ENCODE measurements at places on chromosomes 3 and 15. TPM values are rescaled to one million over a fixed set of nuclear protein-coding genes. Genes with fewer than 3 reads are reported as not detected.

The LDHAL6B gene
- total RNA-seq, result not detected

The ITIH4 gene
- total RNA-seq, result 0.19 TPM

The SUCNR1 gene
- total RNA-seq, result not detected

The ISLR gene
- 0.17 TPM for total RNA-seq

The LAMB2 gene
- 1,289 TPM for total RNA-seq

The DOCK3 gene
- total RNA-seq, result under 0.01 TPM

DNA sequence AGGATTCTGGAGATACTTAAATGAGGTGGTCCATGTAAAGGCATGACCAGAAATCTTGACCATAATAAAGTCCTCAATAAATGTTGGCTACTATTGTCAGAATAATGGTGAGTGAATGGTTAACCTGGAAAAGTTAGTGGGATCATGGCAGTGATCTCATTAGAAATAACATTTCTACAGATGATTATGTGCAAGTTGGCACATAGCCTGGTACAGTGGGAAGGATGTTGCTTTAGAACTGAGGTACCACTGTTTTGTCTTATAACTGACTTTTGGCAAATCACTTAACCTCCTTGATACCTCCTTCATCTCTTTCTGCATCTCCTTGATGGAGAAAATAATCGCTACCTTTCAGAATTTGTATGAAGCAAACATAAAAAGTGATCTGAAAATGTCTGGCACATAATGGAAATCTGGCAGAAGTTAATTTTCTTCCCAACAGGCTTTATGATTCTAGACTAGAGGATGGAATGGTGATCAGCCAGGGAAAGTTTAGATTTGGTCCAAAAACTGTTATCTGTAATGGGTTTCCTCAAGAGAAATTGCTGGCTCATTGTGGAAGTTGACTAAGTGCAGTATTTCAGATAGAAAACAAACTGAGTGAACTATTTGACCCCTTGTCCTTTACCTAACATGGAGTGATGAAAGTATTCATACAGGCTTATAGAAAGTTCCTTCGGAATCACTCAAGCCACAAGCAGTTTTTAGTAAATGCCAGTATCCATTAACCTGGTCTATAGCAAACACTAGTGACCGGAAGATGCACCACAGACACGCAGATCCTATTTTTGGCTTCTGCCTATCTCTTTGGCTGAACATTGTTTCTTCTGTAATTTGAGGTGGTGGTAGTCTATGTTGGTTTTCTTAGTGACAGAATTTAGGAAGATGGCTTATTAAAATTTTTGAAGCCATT, 449.6 kb upstream of the TGFBR2 start:
- peak; percentile 82 for DNase-seq

GRCh38 chr3:11568503-11569155, 75.1 kb downstream of the VGLL4 start:
- peak; percentile 97 for DNase-seq

DNA sequence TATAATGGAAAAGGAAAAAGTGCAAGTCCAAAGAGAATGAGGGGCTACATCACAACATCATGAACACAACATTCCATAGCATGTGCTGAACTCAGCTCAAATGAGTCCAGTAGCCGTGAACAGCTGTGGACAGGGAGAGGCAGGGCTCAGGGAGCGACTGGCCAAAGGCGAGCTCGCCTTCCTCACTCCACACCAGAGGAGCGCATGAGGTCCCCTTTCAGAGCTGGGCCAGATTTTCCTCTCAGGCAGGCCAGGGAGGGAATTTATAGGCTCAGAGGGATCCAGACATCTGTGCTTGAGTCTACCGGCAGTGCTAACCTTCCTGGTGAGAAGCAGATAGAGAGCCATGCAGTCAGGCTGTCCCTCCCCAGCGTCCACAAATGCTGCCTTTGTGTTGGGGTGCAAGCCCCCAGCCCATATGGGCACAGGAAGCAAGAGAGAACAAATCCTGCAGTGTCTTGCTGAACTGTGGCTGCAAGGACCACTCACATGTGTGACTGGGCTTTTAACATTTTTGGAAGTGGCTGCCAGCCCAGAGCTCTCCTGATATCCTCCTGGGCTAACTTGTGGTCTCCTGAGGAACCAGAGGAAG, 32.5 kb downstream of the ARHGEF3 start:
- no peak for DNase-seq

DNA sequence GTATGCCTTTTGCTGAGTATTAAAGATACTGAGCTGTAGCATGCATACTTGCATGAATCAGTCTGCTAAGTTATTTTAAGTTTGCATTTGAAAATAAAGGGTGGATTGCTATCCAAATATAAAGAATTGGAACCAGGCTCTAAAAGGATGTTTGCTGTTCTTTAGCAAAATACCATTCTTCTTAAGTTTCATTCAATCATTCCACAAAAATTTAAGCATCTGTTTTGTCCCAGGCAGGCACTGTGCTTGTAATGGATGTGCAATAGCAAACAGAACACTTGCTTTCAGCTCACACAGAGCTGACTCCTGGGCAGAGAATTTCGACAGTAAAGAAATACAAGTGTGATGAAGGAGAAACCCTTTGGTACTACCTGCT, 151.1 kb downstream of the PGPEP1L start:
- DNase-seq, result no peak

- DNase-seq, result no peak
Measured at GRCh38 chr15:65366122-65366892, 11.5 kb downstream of the IGDCC3 start.

- no peak for DNase-seq
Measured at GRCh38 chr15:101049856-101050622, 130.9 kb downstream of the LRRK1 start.

DNA sequence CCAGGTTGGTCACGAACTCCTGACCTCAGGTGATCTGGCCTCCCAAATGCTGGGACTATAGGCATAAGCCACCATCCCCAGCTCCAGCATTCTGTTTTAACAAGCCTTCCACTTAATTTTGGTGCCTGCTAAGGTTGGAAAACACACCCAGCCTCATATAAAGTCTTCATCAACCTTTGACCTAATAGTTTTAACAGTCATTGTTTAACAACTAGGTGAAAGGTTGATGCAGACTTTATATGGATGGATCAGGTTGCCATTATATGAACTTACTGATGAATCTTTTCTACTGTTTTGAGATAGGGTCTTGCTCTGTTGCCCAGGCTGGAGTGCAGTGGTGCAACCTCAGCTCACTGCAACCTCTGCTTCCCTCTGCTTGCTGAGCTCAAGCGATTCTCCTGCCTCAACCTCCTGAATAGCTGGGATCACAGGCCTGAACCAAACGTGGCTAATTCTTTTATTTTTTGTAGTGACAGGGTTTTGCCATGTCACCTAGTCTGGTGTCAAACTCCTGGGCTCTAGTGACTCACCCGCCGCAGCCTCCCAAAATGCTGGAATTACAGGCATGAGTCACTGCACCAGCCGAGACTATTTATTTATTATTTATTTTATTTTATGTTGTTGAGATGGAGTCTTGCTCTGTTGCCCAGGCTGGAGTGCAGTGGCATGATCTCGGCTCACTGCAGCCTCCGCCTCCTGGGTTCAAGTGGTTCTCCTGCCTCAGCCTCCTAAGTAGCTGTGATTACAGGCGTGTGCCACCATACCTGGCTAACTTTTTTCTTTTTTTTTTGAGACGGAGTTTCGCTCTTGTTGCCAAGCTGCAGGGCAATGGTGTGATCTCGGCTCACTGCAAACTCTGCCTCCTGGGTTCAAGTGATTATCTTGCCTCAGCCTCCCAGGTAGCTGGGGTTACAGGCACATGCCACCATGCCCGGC, 3.1 kb upstream of the RPAP1 start:
- DNase-seq, result peak; percentile 15

DNA sequence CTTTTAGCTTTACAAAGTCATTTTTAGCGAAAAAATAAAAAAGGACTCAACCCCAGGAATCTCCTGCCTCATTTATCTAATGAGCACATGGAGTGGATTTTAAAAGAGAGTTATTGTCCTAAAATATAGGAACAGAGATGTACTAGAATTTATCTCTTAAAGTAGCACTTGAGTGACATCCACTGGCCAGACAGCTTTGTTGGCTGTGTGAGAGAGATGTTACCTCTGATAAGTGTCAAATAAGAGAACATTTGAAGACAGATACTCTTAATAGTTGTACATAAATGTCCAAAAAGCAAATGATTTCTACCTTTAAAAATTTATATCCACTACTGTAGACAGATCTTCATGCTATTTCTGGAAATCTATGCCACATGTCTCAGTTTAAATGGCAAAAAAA, 12.3 kb upstream of the MFSD1 start:
- peak; percentile 84 for DNase-seq

GRCh38 chr3:54985856-54986255, 58.0 kb upstream of the LRTM1 start:
- DNase-seq, result no peak

DNA sequence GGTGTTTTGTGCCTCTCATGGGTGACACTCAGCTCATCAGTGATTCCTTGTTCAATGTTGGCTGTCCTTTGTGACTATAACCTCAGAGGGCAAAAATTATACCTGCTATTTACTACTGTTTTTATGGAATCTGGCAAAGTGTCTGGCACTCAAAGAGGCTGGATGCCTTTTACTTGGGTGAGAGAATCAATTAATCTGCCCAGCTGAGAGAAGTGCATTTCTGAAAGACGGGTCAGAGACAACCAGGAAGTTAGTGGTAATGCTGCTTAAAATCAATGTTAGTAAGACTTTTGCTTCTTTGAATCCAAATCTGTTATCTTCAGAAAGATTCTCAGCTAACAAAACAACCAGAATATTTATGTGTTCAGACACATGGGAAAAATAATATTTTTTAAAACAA, 436.2 kb upstream of the SUCLG2 start:
- no peak for DNase-seq

- no peak for DNase-seq
Measured at GRCh38 chr15:62880278-62880677, 162.3 kb upstream of the TPM1 start.

DNA sequence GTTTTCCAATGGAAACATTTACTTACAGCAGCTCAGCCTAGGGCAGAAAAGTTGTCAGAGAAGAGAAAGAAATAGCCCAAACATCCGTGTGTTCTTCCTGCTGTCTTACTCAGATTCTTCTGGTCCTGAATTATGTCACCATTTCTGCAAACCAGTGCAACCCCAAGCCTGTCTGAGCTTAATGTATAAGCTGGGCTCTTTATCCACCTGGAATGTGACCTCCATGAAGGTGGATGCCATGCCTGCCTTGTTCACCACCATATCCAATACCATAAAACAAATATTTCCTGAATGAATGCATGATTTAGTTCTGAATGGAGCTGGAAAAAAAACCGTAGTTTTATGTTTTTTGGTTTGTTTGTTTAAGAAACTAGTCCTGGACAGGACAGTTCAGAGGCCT, 150.9 kb downstream of the RYR3 start:
- DNase-seq, result no peak

GRCh38 chr3:185583925-185584324, 2.2 kb upstream of the SENP2 start:
- no peak for DNase-seq

DNA sequence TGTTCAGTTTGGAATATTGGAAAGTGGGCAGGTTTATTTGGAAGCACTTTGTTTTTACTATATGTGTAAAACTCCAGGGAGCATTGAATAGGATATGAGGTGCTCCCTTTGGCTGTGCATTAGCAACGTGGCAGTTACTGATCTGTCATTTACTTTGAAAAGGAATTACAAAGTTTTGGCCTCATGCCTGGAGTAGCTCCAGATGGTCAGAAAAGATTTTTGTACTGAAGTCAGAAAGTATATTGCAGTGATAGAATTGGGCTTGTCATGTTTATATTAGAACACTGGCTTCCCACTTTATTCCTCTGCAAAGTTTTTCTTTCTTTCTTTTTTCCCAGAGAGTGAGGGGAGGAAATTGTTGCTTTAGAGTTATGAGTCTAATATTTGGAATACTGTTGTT, 26.1 kb downstream of the FNDC3B start:
- DNase-seq, result peak; percentile 86

DNA sequence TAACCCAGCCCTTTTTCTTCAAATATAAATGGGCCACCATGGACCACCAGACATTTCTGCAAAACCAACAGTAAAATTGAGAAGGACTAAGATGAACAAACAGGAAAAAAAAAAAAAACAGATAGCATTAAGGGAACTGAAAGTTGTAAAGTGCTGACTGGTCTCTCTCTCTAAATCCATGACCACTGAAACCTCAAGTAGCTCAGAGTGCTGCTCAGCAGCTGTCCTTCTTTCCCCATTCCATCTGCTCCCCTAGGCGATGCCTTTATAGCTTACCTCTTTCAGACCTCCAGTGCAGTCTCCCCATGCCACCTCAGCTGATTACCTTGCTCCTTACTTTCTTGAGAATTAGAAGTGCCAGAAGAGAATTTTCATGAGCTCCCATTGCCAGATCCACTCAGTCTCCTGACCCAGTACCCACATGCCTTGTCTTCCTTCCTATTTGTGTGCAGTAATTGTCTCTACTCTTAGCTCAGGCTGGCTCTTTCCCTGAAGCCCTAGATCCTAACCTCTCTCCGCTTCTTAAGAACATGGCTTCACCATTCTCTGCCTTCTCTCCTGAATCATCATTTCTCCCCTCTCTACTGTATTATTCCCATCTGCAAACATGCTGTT, 23.9 kb upstream of the XIRP1 start:
- DNase-seq, result no peak

DNA sequence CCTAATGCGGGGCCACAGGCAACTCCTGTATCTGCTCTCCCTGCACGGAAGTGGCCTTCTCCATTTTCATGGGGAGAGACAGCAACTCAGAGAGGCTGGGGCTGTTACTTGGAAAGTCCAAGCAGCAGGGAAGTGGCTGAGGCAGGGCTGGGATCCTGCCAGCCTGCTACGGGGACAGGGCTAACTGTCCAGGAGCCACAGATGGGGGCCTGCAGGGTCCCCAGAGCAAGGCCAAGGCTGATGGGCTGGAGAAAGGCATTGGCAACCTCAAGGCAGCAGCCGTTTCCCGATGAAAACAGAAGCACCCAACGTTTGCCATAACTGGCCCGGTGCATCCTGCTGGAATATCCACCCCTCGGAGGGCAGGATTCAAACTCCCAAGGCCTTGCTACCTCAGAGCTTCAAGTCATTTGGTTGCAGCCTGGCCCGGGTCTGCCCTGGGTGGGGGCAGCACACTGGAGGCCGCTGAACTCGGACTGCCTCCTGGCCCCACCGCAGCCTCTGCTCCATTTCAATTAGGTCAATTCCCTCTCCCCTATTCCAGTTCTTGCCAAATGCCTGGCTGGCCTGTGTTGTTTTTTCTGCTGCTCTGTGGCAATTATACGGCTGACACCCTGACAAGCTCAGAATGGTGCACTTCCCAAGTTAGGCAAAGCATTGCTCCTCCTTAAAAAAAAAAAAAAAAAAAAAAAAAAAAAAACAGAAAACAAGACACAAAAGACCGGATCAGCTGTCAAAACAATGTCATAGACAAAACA, 143.5 kb downstream of the NUP210 start:
- no peak for DNase-seq

GRCh38 chr15:92277776-92278175, 115.9 kb upstream of the ST8SIA2 start:
- DNase-seq, result peak; percentile 0
